WERI-Rb-1 (cell line): ENCODE measurements at places on chromosomes 16 and 17.

DNA sequence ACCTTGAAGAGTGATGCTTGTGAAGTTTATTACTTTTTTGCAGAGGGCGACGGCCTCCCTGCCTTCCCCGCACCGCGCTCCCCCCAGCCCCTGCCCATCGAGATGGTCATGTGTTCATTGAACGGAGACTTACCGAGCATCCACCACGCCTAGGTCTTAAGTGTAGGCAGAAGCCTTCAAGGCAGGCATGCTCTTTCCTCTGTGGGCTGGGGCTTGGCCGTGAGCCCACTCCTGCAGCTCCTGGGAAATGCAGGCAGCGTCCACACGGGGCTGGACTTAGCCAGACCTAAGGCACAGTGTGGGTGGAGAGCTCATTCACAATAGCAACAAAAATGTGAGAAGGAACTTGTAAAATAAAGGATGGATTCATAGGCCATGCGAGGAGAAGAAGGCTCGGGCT lies 19.2 kb downstream of the RNF213 start:
- no peak for DNase-seq

DNA sequence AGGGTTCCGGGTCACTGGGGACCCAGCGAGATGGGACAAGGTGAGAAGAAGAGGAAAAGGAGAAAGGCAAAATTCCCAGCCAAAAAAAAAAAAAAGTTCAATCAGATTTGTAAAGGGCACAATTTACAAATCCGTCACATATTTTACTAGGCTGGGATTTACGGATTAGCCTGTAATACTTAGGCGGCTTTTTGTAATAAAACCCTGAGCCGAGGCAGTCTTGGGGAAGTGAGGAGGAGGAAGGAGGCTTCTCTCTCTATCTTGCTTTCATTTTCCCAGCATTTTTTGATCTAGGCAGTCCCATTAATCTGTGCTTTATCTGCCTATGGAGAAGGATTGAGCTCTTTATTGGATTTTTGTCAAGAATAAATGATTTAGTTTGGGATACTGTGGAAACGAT lies 130.6 kb upstream of the SDK2 start:
- DNase-seq, result no peak

DNA sequence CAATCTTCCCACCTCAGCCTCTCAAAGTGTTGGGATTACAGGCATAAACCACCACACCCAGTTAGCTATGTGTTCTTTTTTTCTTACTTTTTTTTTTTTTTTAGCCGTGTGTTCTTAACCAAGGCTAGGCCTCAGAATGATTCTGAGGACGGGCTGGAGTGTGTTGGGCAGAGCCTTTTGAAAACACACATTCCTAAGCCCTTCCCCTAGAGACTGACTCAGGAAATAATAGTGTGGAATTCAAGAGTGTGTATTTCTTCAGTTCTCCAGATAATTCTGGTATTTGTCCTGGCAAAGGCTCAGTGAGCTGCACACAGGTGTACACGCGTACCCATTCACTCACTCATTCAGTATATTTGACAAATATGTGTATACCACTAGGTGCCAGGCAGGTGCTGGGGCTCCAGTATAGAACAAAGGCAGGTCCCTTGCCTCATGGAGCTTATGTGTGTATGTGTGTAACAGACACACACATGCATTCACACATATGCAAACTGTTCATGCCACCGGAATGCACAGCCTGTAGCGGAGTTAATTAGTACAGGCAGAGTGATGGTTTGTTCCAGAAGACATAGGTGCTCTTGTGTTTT lies 19.4 kb upstream of the NFATC3 start:
- no peak for DNase-seq

- no peak for DNase-seq
Observed at GRCh38 chr17:6514371-6514770, 42.0 kb downstream of the PITPNM3 start.

GRCh38 chr16:80846275-80846674 lies 41.9 kb upstream of the CDYL2 start:
- DNase-seq, result no peak

DNA sequence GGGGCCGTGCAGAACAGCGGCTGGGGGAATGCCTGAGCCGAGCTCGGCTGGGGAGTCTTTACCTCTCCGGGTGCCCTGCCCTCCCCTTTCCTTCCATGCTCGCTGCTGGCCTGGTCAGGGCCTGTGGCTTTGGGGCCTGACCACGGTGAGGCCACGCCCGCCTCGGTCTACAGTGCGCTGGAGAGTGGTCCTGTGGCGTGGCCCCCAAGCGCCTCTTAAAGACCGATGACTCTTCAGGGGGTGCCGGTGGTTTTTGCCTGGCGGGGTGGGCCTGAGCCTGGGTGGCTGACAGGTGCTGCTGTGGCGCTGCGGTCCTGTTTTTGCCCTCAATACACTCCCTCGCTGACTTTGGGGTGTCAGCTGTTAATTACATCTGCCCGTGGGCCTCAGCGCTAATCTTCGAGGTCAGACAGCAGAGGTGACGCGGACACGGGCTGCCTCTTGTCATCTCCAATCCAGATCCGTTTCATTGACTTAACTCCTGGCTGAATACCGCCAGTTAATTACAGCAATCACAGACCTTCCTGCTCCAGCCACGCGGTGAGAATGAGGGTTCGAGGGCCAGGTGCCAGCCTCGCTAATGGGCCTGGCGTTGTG lies 29.7 kb downstream of the GSE1 start:
- peak; percentile 46 for DNase-seq

DNA sequence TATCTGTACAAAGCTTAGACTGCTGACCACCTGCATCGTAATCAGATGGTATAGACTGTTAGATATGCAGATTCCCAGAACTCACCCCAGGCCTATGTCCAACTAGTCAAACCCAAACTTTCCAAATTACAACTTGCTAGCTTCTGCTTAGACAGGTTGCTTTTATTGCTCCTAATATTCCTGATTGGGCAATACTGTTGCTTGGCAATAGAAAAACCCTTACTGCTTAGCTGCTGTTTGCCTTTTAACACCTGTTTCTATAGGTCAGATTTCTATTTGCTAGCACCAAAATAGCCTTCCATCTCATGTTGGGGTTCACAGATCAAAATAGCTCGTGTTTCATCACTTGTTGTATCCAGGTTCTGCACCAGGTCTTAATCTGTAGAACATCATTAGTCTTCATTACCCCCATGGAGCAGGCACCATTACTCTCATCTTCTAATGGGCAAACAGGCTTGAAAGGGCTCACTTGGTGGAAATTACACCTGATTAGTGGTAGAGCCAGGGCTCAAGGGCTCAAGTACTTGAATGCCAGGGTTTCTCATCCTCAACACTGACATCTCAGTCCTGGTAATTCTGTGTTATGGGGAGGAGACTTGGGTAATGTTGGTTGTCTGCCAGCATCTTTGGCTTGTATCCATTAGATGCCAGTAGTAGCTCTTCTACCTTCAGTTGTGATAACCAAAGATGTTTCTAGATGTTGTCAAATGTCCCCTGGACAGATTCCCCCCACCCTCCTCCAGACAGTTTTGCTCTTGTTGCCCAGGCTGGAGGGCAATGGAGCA lies 2.7 kb downstream of the ZP2 start:
- no peak for DNase-seq

DNA sequence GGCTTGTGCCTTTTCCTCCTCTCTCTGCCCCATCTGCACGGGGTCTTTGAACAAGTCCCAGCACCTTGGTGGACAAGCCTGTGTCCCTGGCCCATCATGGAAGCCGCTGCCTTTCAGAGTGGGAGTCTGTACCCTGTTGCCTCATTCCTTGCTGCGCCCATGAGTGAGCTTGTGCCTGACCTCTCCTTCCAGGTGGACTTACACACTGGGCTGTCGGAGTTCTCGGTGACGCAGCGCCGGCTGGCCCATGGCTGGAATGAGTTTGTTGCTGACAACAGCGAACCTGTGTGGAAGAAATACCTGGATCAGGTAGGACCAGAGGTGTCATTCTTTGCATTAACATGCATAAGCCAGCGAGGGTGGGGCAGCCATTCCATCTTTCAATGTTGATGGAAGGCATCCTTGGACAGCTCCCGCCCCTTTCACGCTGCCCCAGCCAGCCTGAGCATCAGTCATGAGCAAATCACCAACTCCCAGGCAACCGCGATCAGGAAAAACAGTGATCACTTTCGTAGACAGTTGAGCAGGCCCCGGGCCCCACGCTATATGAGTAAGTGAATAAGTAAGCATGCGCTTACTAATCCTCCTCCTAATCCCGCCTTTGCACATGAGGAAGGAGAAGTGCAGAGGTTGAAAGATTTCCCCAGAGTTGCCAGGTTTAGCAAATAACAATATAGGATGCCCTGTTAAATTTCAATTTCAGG lies 36.8 kb downstream of the ATP2C2 start:
- peak; percentile 37 for DNase-seq

GRCh38 chr16:85589688-85590505 lies 23.2 kb upstream of the GSE1 start:
- no peak for DNase-seq

- no peak for DNase-seq
Observed at GRCh38 chr17:65364438-65364837, 197.0 kb downstream of the AXIN2 start.

- no peak for DNase-seq
Observed at GRCh38 chr17:43549496-43549895, 3.4 kb upstream of the ETV4 start.

DNA sequence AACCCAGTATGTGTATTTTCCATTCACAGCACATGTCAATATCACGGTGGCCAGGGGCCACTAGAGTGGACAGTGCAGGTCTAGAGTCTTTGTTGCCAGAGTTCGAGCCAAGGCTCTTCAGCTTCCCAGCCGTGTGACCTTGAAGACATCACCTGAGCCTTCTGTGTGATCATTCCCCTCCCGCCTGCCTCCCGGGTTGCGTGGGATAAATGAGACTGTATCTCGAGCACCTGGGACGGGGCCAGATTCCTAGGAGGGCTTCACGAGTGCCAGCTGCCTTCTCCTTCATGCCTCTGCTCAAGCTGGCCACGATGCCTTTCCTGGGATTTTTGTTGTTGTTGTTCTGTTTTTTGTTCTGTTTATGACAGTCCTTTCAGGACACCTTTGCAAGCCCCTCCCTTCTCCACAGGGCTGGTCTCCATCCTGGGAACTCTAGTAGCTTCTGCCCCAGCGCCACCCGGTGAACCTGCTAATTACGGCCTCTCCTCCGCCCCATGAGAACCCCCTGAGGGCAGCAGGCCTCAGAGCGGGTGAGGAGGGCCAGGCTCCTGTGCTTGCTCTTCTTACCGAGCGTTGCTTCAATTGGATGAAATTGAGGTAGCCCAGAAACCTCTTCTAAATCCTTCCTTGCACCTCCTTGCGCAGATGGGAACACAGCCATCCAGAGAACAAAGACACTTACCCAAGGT lies 3.9 kb downstream of the SPNS2 start:
- DNase-seq, result no peak

- peak; percentile 88 for DNase-seq
Observed at GRCh38 chr17:82836823-82837357, 2.9 kb downstream of the ZNF750 start.

DNA sequence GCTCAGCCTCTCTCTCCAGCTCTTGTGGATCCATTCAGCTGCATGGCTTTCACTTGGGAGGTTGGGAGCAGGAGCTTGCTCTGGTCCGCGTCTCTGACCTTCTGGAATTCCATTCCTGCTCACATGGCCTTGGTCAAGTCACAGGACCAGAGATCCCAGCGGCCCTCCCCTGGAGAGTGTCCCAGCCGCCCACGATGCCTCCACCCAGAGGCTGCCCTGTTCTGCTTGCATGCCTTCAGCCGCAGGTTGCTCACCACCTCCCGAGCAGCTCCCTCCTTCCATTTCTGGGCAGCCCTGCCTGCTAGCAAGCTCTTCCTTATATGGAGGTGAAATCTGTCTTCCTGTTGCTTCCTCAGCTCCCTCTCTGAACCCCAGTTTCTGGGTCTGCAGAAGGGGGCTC lies 32.6 kb downstream of the RAI1 start:
- no peak for DNase-seq

GRCh38 chr17:51165680-51166197 lies 472 bp upstream of the NME2 start:
- peak; percentile 93 for DNase-seq

DNA sequence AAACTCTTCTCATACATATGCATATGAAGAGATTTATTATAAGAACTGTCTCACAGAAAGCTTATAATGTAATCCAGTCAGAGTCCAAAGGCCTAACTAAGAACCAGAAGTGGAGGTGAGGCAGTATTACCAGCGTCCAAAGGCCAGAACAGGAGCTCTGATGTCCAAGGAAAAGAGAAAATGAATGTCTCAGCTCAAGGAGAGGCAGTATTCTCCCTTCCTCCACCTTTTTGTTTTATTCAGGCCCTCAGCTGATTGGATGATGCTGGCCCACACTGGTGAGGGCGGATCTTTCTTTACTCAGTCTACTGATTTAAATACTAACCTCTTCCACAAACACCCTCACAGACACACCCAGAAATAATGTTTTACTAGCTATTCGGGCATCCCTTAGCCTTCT lies 43.4 kb downstream of the FBXL20 start:
- no peak for DNase-seq

DNA sequence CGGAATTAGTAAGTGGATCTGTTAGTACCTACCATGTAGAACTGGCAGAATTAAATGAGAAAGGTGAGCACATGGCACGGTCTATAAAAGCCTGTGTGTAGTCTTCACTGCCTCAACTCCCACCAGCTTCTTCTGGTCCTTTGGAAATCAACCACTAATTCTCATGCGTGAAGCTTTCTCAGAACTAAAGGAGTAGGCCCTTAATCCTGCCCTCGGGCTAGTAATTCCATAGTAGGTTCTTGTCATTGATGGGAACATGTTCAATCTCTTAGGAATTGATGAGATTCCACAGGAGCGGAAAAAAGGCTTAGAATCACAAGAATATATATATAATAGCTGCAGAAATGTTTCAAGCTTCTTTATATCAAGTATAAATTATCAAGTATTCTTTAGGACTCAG lies 21.7 kb downstream of the CDR2 start:
- DNase-seq, result no peak

DNA sequence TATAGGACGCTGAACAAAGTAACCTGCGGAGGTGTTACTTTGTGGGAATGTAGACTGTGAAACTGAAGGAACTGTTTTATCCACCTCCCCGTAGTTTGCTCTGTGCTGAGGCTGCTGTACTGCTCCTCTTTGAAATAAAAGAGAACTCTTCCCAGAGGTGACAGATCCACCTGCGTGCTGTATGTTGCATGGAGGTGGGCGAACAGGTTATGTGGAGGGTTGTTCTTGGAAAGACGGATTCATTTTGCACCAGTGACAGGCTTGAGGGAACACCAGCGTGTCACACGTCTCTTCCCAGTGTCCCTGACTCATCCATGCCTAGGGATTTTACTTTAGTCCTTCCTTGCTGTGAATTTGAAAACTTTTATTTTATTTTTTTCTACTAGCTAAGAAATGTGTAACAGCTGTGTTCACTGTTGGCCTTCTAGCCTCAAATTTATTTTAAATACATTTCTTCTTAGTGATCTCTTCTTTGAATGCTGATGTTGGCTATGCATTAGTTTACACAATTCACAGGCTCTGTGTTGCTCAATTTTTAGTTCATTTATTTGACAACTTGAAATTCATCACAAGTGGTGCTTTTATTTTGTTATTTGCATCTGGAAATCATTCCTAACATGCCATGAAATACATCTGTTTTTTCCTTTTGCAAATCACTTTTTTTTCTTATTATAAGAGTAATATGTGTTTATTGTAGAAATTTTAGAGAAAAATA lies 512.4 kb downstream of the CDH13 start:
- DNase-seq, result no peak

DNA sequence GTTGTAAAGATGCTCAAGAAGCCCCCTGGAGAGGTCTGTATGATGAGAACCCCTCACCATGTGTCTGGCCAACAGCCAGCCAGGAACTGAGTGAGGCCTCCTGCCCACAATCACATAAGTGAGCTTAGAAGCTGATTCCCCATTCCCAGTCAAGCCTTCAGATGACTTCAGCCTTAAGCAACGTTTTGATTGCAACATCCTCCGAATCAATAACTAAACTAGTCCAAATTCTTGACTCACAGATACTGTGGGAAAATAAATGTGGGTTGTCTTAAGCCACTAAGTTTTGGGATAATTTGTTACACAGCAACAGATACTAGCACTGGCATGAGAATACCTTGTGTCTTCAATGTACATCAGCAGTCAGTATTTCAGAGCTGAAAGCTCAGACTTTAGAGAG lies 54.5 kb upstream of the HS3ST4 start:
- no peak for DNase-seq
